Glomerular endothelial cell (primary cell): ENCODE measurements at places on chromosomes 13 and 19. TPM values are rescaled to one million over a fixed set of nuclear protein-coding genes. Genes with fewer than 3 reads are reported as not detected.

Gene SPC24
- total RNA-seq: 4.7 and 11.9 TPM in 2 replicates

Gene HS6ST3
- total RNA-seq: 0.12 and 0.29 TPM in 2 replicates

Gene OR10H5
- total RNA-seq: not detected in 2 replicates

Gene NXNL1
- total RNA-seq: not detected in 2 replicates

Gene ADAMTSL5
- total RNA-seq: 0.73 and 0.82 TPM in 2 replicates

Gene CADM4
- 5.7 and 8.3 TPM in 2 replicates for total RNA-seq

Gene GSX1
- not detected in 2 replicates for total RNA-seq

Gene NOTCH3
- 6.2 and 37.5 TPM in 2 replicates for total RNA-seq

Gene KLK14
- not detected in 2 replicates for total RNA-seq
